ENCODE measurements at places on chromosomes 13 and 19.

DNA sequence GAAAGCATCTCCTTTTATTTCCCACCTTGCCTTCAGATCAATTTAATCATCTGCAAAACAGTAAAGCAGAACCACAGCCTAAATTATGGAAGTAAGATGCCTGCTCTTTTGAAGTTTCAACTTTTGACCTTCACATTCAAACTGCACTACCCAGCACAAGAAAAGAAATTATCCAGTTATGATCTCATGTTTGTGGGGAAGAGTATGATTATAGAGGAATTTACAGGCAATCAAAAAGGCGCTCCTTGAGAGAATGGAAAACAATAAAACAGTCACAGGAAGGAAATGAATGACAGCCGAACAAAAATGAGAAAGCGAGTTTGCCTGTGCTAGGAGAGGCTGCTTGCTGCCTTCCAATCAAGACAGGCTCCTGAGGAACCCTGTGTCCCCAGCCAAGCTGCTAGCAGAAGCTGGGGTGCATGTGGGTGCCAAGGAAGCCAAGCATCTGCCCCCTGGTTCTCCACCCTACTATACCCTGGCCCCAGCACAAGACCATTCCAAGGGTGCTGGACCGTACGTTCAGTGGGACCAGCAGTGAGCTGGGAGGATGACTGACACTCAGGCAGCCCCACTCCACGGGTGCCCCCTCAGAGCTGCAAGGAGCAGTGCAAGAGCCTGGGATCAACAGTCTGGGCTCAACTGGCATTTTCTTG, 47.8 kb downstream of the PEPD start:
- no peak for DNase-seq

GRCh38 chr13:102606537-102607309, 9.9 kb downstream of the TPP2 start:
- no peak for DNase-seq

- DNase-seq: no peak
Measured at GRCh38 chr13:84912720-84913119, 886.5 kb downstream of the SLITRK6 start.

DNA sequence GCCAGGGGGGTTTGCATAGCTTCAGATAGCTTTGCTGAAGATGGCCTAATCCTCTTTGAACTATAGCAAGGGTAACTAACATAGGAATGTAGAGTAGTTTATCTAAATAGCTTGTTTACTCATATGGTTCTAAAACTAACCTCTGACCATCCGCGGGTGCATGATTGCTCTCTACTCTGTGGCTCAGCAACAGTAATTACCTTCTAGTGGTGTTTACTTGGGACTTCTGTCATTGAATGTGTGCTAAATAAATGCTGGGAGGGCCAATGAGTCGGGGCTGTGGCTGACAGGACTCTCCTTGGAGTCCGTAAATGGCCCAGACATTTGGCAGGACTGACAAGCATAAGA, 1461.9 kb downstream of the UQCRFS1 start:
- DNase-seq: no peak

DNA sequence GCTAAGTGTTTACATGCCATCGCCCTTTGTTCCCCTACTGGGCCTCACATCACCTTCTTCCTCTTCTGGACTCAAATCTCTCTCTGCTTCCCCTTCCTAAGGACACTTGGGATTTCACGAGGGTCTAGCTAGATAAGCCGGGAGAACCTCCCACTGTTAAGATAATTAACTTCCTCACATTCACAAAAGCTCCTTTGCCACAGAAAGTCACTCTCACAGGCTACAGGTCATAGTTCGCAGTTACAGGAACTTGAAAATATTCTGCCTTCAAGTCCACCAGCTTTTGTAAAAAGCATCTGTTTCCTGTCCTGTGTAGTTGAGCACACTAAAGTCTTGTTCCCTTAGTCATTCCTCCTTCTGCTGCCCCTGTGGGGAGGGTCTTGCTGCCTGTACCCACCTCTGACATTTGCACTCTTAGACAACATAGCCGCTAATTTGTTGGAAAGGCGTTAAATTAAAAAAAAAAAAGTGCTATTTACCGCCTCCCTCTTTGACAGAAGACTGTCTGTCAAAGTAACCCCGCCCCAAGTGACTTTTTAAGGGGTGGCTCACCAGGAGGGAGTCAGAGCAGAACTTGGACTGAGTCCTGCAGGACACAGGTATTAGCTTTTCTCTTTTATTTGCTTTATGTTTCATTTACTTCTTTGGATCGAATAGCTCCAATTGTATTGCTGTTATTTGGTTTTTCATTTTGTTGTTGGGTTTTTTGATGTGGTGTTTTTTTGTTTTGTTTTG, 26.8 kb upstream of the CEACAM21 start:
- DNase-seq: no peak

Measured in D721Med (cell line).